ENCODE measurements at places on chromosomes 16 and 17.

DNA sequence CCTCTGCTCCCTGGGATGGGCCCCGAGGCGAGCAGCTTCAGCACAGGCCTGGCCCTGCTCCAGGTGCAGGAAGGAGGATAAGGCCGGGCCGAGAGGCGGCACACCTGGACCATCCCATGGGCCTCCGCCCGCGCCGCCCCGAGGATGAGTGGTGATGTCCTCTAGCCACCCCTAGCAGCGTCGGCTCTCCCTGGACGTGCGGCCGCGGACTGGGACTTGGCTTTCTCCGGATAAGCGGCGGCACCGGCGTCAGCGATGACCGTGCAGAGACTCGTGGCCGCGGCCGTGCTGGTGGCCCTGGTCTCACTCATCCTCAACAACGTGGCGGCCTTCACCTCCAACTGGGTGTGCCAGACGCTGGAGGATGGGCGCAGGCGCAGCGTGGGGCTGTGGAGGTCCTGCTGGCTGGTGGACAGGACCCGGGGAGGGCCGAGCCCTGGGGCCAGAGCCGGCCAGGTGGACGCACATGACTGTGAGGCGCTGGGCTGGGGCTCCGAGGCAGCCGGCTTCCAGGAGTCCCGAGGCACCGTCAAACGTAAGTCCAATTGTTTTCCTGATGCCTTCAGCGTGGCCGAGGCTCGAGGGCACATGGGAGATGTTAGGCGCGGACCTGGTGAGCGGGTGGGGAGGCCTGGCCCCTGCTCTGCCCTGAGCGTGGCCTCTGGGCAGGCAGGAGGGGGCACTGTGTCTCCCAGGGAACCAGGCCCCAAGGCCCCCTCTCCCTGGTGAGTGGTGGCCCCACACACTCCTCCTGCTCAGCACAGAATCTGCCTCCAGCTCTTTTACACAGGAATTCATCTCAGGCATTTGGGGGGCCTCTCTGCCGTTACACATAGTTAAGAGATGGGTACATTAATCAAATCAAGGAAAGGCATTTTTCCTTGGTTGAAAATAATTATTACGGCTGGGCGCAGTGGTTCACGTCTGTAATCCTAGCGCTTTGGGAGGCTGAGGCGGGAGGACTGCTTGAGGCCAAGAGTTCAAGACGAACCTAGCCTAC, 855 bp downstream of the TMEM204 start:
- no peak for DNase-seq

GRCh38 chr17:46935658-46936266, 12.8 kb downstream of the GOSR2 start:
- DNase-seq, result no peak

GRCh38 chr16:65833171-65833871, 533.2 kb upstream of the CDH5 start:
- no peak for DNase-seq

DNA sequence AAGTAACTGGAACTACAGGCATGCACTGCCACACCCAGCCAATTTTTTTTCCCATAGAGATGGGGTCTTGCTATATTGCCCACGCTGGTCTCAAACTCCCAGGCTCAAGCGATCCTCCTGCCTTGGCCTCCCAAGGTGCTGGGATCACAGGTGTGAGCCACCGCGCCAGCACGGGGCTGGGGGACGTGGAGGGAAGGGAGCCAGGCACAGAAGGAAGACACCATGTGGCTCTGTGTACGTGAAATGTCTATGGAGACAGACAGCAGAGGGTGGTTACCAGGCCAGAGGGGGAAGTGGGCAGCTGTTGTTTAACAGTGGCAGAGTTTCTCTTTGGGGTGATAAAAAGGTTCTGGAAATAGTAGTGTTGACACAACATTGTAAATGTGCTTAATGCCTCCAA, 4.6 kb upstream of the PIEZO1 start:
- DNase-seq, result no peak

DNA sequence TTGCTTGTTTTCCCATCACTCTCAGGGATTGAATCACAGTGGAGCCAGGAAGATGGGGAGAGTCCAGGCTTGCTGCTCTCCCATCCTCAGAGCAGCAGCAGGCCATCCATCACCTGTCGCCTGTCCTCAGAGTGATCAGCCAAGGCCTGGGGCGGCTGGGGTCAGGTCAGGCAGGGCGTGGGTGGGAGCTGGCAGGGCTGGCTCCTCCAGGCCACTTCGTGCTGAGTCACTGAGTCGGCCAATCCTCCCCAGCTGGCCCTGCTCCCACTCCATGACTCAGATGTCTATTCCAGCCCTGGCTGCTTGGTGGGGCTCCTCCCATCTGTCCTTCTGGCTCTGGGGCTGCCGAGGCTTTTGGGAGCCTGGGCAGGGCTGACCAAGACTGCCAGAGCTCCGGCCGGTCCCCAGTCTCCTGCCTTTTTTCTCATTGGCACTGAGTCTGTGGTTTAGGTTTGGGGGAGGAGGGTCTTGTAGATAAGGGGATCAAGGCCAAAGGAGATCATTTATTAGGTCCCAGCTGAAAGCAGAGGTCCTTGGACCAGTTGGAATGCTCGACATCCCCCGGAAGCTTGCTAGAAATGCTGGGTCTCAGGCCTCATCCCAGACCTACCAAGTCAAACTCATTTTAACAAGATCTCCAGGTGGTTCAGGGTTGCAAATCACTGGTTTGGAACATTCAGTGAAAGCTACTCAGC, 72.7 kb downstream of the ABCC1 start:
- peak; percentile 21 for DNase-seq

DNA sequence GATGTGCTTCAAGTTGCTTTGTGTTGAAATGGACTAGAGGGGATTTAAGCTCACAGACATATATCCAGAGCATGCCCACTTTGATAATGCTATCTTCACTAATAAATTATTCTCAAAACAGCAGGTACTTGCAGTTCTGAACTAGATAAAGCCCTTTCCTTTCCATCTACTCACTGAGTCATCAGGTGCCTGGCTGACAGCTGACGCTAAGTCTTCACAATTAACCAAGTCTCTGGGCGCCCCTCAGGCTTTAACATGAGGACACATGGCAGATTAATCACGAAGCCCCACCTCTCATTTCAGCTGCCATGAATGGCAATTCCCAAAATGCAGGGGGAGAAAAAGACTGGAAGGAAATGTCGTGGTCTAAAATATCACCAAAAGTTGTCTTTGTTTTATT, 29.5 kb upstream of the CRISPLD2 start:
- no peak for DNase-seq

GRCh38 chr17:38797828-38798227, 1.5 kb downstream of the PIP4K2B start:
- no peak for DNase-seq

DNA sequence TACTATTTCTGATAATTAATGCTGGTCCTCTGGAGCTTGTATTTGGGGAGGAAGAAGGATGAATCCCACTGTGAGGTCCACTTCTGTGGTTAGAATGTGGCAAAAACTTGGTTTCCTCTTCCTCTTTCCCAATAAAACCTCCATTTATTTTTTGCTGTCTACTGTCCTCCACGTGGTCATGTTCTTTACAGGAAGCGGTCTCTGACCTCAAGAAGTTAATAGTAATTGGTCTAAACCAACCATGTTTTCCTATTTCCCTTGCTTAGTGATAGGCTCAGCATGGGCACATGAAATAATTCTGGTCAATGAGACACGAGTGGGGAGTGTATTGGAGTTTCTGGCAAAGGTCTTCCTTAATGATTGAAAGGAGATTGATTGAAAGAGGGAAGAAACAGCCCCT, 33.9 kb downstream of the CHP2 start:
- no peak for DNase-seq

DNA sequence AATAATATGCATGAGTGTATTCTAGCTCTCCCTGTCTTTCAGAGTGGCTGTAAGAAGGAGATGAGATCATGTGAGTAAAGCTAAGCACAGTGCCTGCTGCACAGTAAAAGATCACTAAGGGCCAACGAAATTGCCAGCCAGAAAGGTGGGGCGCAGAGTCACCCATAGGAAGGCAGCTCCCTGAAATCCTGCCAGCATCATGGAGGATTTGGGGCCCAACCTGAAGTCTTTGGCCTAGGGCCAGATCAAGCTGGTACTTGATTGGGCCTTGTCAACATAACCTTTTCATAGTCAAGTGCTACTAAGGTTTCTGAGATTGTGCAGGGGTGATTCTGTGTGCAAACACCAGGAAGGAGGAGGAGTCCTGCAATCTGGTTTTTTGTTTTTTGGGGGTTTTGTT, 16.5 kb downstream of the SCNN1B start:
- no peak for DNase-seq

GRCh38 chr16:87674419-87674818, 72.1 kb downstream of the JPH3 start:
- no peak for DNase-seq

GRCh38 chr17:17059301-17059890, 17.1 kb downstream of the MPRIP start:
- no peak for DNase-seq

GRCh38 chr17:76125922-76126321, 15.1 kb downstream of the FOXJ1 start:
- no peak for DNase-seq

DNA sequence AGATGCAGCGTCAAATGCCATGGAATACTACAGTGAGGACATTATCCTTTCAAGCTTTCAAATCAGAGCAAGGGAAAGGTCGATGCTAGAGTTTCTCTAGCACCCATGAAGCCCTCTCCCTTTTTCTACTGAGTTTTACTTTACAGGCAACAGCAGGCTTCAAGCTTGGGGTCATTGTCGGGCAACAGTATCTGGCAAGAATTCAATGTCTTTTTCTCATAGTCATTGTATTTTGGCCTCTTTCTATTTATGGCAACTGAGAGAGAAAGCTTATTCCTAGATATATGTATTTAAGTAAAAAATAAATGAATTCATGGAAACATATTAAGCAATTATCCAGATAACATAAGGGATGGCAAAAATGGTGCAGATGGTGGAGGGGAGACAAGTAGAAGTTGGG, 364 bp upstream of the CETP start:
- no peak for DNase-seq

- no peak for DNase-seq
These were observed 97.4 kb downstream of the SLC39A11 start for GRCh38 chr17:72995008-72995656.

DNA sequence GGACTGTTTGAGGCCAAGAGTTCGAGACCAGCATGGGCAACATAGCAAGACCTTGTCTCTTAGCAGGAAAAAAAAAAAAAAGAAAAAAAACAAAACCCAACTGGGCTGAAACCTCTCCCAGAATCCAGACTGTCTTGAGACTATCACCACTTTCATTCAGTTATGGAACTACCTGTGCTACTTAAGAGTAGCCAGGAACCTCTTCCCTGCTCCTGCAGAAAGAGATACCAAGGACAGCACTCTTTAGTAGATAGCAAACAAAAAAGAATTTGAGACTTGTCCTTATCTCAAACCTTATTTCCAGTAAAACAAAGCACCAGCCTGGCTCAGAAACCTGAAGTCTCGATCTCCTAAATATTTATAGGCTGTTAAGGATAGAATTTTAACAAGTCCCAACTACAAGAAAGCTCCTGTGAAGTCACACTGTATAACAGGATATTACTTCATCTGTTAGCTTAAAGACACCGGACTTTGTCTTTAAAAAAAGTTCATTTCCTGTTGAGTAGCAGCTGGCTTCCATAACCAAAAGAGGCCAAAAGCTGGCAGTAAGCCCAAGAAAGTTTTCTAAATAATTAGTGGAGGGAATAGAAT, 5.1 kb downstream of the CDR2 start:
- no peak for DNase-seq

DNA sequence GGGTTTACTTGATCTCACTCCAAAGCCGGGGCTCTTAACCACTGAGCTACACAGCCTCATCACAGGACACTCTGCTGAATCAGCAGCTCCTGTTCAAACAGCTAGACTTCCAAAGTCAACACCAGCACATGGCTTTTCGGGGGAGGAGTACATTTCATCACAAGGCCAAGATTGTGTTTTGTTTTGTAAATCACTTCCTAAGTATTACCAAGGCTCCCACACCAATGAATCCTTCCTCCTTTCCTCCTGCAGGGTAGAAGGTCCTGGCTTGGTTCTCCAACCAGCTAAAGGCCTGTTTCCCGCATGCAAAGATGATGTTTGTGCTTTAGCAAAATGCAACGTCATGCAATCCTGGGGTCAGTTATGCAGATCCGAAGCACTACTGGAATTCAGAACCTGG, 152.5 kb downstream of the XYLT1 start:
- no peak for DNase-seq

DNA sequence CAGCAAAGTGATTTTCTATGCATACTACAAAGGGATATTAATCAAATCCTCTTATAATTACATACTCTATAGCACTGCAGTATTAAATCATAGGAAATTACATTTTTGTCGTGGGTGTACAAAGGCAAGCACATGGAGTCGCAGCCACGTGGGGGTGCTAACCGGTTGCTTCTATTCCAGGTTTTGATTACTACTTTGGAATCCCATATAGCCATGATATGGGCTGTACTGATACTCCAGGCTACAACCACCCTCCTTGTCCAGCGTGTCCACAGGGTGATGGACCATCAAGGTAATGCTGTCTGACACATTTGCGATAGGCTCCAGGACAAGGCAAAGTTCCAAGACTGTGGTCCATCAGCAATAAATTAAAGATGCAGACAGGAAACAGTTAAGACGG, 60.1 kb downstream of the ARSG start:
- no peak for DNase-seq

DNA sequence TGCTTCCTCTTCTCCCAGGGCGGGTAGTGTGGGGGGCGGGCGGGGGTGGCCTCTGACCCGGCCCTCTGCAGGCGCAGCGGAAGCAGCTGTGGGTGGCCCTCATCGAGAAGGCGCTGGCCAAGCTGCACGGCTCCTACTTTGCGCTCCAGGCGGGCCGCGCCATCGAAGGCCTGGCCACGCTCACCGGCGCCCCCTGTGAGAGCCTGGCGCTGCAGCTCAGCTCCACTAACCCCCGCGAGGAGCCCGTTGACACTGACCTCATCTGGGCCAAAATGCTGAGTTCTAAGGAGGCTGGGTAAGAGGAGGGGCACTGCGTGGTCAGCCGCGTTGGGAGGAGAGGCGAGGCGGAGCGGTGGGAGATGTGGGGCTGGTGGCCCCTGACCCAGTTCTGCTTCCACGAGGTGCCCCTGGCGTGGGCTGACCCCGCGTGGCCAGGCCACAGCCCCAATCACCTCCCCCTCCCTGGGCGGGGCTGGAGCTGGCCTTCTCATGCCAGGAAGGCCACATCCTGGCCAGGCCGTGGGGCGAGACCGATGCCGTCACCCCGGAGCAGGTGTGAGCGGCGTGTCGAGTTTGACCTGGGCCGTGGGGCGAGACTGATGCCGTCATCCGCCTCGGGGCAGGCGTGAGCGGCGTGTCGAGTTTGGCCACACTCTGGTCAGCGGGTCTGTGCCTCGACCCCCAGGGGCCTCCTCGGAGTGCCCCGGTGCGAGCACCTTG, 10.5 kb upstream of the PRR35 start:
- DNase-seq, result no peak

- DNase-seq, result no peak
These were observed 902 bp upstream of the DHRS7B start for GRCh38 chr17:21125862-21126261.
